Cardiac fibroblast (primary cell): ENCODE measurements at places on chromosomes 6 and 20.

GRCh38 chr6:143191361-143191760, 130.7 kb downstream of the AIG1 start:
- no peak for DNase-seq

- no peak for DNase-seq
Observed at GRCh38 chr6:105578179-105578707, 175.4 kb upstream of the PREP start.

DNA sequence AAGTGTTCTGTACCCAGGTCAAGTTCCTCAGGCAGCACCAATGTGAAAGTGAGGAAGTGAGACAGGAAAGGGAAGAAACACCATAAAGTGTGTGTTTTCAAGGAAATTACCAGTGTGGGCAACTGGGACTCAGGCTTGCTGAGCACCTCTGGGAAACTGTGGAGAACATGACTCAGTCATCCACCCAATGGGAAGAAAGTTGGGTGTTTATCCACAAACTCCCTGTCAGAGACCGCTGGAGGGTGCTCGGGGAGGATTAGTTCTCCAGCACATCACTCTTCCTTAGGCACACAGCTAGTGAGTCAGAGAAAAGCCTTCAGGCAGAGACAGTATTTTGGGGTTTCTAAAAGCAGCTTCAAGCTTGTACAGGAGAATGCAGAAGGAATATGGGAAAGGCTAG, 93.6 kb downstream of the PCSK2 start:
- no peak for DNase-seq

- DNase-seq, result no peak
Observed at GRCh38 chr20:14412065-14412681, 74.8 kb upstream of the FLRT3 start.

DNA sequence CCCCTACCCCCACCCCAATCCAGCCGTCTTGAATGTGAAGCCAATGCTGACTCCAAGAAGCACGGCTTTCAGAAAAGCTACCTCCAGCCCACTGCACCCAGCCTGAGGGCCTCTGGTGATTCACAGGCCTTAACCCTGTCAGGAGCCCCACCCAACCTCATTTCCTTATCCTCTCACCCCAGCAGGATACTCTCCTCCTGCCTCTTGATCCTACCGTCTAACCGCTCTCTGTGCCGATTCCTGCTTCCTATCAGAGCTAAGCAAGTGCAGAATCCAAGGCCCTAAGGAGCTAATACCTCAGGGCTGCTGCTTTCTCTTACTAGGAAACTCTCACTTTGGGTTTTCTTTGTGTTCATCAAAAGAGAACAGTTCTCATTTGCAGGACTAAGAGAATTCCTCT, 47.2 kb downstream of the TRERF1 start:
- DNase-seq, result peak; percentile 75

- DNase-seq, result no peak
Observed at GRCh38 chr20:50265245-50265946, 74.8 kb downstream of the CEBPB start.

DNA sequence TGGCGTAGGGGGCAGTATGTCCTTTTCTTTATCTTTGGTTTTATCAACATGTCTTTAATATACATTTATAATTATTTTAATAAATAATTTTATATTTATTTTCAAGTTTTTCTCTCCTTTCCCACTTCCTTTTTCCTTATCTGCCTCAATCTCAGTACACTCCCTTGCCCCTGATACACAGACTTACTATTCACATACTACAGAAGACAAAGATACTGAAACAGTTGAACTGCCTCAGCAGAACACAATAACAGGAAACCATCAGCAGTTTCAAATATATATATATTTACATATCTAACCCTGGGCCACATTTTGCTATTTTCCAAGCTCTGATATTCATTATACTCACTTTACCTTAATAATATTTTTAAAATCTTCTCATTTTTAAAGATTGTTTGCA, 19.8 kb downstream of the IBTK start:
- DNase-seq, result no peak

- DNase-seq, result peak; percentile 16
Observed at GRCh38 chr6:44487002-44487401, 99.5 kb downstream of the CDC5L start.

GRCh38 chr6:5471637-5472398, 210.5 kb downstream of the FARS2 start:
- DNase-seq, result no peak

DNA sequence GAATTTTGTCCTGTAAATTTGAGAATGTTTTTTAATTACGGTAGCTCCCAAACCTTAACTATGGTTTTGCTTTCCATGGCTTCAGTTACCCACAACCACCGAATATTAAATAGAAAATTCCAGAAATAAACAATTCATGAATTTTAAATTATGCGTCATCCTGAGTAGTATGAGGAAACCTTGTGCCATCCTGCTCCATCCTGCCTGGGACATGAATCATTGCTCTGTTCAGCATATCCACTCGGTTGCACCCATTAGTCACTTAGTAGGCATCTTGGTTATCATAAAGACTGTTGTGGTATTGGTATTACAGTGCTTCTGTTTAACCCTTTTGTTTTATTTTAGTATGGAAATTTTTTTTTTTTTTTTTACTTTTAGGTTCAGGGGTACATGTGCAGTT, 39.7 kb downstream of the KCNS1 start:
- peak; percentile 79 for DNase-seq

GRCh38 chr6:170174124-170174770, 116.6 kb downstream of the DLL1 start:
- no peak for DNase-seq
